Right ventricle myocardium superior (tissue), 1 donor: ENCODE measurements at places on chromosomes 4 and X. TPM values are rescaled to one million over a fixed set of nuclear protein-coding genes. Genes with fewer than 3 reads are reported as not detected.

DNA sequence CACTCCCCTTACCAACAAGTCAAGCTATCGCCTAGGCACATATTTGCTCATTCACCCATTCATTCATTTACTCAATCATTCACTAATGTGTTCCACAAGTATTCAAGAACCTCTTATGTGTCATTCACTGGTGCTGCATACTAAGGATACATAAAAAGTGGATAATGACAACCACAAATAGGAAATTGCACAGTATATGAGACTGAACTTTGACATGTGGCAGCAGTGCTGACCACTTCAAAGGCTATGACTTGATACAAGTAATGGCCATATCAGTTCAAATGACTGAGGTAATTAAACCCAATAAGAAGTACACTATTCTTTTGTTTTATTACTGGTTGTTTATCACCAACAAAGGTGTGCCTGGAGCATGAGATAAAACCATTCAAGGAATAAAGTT is 282.5 kb downstream of the KLHL13 start:
- no peak for DNase-seq

DNA sequence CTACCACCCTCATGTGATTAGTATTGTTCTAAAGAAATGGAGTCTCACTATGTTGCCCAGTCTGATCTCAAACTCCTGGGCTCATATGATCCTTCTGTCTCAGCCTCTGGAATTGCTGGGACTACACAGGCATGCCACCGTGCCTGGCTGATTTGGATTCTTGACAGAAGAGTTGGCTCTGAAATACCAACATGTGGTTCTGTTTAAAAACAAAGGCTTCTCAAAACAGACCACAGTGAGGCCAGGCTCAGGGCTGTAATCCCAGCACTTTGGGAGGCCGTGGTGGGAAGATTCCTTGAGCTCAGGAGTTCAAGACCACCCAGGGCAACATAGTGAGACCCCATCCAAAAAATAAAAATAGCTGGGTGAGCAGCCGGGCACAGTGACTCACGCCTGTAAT is 126.7 kb downstream of the DHRSX start:
- no peak for DNase-seq

DNA sequence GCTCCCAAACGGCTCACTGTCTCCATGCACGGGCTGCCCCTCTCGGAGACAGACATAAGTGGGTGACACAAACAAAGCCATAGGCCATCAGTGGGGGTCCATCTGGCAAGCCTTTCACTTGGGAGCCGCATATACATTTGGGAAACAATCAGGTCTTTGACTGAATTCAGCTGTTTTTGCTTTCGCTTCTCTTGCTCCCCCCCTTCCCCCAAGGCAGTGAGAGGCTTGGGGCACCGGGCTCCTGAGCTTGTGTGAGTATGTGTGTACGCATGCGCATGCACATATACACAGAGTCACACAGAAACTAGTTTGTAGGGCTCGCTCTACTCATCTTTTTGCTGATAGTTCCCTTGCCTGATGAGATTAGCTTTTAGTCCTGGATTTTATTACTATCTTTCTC is 284.4 kb downstream of the AFF2 start:
- DNase-seq: no peak

- no peak for DNase-seq
These were observed 19.6 kb downstream of the CCNG2 start for GRCh38 chr4:77176640-77177039.

DNA sequence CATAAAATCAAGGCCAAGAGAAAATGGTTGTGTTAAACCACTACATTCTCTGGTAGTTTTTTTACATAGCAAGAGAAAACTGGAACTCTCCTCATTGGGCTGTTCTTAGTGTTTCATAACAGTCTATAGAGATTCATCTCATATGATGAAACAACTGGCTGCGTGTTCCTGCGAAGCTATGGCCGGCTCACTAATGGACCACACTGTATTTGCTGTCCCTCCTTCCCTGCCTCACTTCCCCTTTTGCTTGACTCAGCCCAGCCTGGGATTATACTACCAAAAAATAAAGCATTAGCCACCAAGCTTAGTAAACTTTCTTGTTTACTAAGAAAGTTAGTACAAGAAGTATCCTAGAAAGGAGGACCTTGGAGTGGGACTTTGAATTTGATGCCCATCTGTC is 31.6 kb upstream of the LSM6 start:
- DNase-seq: no peak

DNA sequence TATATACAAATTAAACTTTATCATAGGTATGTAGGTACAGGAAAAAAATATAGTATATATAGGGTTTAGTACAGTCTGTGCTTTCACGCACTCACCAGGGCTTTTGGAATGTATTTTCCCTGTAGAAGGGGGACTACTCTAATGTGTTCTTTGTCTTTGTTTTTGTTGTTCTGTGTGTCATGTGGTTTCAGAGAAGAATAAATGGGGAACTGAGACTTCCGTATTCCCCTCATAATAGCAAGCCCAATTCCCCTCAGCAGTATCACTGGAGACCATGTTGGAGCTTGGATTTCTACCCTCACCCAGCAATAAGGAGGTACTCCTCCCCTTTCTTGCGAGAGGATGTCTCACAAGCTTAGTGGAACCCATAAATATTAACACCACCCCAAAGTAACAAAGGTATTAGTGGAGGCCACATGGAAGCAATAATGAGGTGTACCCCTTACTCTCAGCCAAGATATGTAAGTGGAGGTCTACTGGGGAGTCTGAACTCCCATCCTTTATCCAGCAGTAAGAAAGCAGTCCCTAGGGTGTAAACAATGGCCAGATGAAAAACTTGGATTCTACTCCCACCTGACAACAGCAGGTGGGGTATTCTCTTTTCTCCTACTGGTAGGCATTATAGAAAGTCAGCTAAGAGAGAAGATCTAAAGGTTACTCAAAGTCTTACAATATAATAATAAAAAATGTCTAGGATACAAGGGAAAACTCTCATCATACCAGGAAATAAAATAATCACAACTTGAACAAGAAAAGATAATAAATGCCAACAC is 805.4 kb upstream of the GALNTL6 start:
- DNase-seq: no peak

- no peak for DNase-seq
These were observed 15.2 kb upstream of the IQCM start for GRCh38 chr4:149830823-149831222.

The SLC38A5 gene
- total RNA-seq: 1.3 TPM

- no peak for DNase-seq
These were observed 2.0 kb downstream of the TMSB15A start for GRCh38 chrX:102514536-102514935.

The RTL9 gene
- total RNA-seq: 0.35 TPM

- no peak for DNase-seq
These were observed 77.4 kb downstream of the WDR19 start for GRCh38 chr4:39259571-39260330.

The HSFX2 gene
- total RNA-seq: not detected

GRCh38 chr4:152114562-152114961 is 353.8 kb upstream of the GATB start:
- no peak for DNase-seq

DNA sequence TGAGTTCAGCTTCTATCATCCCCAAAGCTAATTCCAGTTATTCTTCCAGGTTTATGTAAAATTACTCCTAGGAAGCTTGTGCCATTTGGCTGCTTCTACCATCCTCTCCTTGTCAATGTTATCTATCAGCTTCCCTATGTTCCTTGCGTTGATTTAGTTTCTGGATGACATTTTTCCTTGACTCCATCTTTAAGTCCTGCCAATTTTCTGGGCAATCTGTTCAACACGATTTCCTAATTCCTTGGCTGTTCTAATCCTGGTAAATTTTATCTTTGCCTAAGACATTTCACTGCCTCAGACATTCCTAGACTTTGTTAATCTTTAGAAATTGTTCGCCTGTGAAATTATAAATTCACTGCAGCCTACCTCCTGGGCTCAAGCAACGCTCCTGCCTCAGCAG is 125.1 kb downstream of the PDS5A start:
- DNase-seq: no peak

GRCh38 chr4:23235628-23236390 is 543.1 kb downstream of the GBA3 start:
- DNase-seq: no peak

DNA sequence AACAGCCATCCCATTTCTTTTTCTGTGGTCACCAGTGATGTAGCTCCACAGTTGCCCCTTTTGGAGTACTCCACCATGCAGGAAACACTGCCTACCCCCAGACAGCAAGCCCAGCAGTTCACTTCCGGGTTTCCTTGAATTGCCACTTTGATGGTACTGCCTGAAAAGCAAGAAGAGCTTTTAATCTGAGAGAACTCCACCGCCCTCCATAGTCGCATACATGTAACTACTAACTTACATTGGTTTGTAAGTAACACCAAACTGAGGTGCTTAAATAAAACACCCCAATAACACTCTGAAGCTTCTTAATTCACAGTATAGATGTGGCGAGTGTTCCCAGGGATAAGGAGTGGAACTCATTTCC is 53.6 kb upstream of the HPSE start:
- DNase-seq: no peak

The MAGEA10 gene
- not detected for total RNA-seq

DNA sequence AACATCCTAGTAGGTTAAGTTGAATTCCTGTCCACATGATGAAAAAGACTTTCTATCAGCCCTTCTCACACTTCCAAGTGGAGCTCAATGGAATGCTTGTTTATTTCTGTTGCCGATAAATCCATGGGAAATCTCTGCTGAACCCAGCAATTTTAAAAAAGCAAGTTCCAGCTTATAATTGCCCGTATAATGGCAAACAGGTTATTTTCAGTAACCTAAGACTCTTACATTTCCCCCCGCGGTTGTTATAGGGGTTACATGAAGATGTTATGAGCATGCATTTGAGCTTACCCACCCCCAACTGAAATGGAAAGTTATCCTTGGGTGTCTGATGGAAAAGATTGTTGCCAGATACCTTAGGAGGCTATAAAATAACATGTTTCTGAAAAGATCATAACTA is 136.2 kb downstream of the PALLD start:
- no peak for DNase-seq

The SLC6A14 gene
- not detected for total RNA-seq

DNA sequence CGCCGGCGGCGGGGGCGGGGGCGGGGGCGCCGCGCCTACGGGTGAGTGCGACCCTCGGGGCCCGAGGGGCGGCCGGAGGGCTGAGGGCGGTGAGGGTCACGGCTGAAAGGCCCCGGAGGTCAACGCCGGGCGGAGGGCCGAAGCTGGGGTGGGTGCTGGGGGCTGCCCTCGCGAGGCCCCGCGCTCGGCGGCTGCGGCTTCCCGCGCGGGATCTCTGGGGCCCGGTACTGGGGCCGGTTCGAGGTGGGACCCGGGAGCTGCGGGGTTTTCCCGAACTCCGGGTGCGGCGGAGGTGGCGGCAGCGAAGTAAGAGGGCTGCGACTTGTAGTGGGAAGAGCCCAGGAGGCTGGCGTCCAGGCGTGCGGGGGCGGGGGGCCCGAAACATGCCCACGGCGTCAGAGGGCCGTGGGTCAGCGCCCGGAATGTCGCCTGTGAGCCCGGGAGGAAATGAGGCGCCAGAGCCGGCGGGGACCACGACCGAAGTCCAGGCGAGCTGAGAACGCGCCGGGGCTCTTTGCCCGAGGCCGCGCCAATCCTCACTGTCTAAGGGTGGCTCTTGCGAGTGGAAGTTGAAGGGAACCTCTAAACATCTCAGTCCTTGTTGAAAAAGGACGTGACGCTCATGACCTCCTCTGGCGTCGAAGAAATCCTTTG is 407 bp downstream of the IL13RA1 start:
- DNase-seq: peak; percentile 60

The SPANXA2 gene
- not detected for total RNA-seq

- DNase-seq: no peak
These were observed 210.4 kb downstream of the SPRY1 start for GRCh38 chr4:123606946-123607542.

DNA sequence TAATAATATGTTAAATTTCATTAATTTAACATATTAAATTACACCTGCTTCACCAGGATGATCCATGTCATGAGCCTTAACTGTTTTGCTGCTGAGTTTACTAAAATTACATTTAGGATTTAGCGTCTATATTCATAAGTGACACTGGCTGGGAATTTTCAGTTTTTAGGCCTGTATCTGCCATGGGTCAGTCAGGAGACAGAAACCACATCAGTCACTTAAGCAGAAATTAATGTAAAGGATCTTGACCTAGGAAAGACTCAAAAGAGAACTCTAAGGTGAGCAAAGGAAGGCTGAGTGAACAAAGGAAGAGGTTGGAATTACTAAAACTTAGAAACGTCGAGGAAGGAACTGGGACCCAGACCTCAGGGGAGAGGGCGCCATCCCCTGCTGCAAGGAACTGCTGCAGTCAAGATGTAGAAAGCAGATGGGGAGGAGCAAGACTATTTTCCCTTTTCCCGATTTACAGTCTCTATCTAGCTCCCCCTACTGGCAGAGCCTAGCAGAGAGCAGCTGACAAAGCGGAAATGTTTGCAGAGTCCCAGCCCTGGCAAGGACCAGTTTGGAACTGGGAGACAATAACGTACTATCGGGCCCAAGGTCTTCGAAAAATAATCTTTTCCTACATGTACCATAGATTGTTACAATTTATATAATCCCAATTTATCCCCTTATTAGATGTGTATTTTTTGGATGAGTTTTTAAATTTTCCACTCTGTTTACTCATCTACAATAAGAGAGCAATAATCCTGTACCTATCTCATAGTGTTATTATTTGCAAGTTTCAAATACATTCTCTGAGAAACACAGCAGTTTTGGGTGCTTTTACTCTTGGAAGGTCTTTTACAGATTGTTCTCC is 22.6 kb upstream of the RBBP7 start:
- peak; percentile 59 for DNase-seq

The UGT2B28 gene
- not detected for total RNA-seq

DNA sequence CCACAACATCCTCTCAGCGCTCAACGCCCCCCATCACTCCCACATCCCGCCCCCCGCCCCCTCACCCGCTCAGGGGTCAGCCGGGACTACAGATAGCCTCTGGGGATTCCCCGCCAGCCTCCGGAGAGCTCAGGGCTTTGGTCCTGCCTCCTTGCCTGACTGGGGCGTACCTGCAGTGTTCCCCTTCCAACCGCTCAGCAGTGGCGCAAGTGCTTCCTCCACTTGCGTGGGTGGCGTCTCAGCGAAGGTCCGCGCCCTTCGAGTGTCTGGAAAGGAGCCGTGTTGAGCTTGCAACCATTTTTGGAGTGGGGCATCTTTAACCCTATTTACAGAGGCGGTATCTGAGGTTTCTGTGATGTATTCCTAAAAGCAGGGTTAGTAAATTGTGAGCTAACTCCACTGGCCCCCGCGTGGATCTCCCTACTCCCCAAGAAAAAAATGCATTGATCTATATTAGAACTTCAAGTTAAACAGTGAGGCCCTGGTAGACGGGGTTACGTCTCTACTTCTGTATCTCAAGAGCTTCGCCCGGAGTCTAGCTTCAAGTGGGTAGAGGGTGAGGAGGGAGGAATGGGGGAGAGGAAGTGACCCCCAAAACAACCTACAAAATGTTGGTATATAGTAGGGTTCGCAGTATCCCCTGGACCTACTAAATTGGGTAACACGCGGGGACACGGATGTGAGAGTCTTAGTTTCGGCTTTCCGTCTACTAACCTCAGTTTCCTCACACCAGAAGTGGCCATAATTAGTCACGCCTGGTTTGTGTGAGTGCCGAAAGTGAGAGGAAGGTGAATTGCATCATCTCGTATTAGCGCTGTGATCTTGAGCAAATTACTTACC is 16.1 kb downstream of the NKX3-2 start:
- no peak for DNase-seq
